ENCODE measurements at places on chromosomes 6 and 20.

DNA sequence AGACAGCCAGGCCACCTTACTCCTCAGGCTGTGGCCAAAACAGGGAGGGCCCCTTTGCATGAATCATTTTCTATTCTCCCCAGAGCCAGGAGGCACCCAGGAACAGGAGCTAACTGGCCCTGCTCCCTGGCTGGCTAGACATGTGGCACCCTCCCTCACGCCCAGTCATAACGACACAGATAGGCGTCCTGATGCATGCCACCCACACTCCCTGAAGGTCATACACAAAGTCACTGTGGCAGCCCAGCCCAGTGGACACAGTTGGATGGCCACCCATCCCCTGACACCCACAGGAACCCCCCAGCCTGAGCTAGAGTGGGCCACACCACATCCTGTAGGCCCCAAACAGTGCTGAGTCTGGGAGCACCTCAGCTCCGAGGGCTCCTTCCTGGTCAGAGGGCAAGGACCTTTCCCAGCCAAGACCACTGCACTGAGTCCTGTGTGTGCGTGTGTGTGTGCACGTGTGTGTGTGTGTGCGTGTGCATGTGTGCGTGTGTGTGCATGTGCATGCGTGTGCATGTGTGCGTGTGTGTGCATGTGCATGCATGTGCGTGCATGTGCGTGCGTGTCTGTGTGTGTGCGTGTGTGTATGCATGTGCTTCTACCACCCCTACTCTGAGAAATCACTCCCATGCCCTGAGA, 21.6 kb downstream of the TFEB start:
- no peak for DNase-seq

- DNase-seq, result no peak
Measured at GRCh38 chr20:63967330-63968135, 2.2 kb downstream of the ZNF512B start.

- DNase-seq, result no peak
Measured at GRCh38 chr6:25612666-25613065, 39.3 kb upstream of the SCGN start.

DNA sequence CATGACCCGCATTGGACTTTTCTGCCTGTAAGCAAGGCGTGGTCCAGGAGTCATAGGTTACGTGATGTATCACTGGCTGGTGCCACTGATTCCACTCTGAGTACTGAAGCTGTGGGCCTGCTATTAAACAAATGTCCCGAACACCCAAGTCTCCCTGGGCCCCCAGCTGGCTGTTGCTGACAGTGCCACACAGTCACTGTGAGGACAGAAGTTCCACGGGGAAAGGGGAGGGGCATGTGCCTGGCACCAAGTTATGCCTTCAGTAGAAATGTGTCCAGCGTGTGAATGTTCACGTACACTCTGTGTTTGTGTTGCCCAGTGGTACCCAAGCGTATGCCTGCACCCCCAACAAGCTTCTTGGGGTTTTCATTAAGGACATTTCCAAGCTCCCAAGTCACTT, 171.4 kb upstream of the QKI start:
- DNase-seq, result no peak

GRCh38 chr6:122276637-122277036, 122.8 kb upstream of the HSF2 start:
- DNase-seq, result no peak

- DNase-seq, result no peak
Measured at GRCh38 chr6:55617272-55617671, 38.3 kb upstream of the HMGCLL1 start.

- no peak for DNase-seq
Measured at GRCh38 chr6:53581173-53581773, 36.4 kb upstream of the GCLC start.

GRCh38 chr6:11432713-11433450, 104.7 kb upstream of the TMEM170B start:
- no peak for DNase-seq

- DNase-seq, result no peak
Measured at GRCh38 chr20:41001497-41001896, 27.1 kb upstream of the TOP1 start.

Measured in hypothalamus (tissue), 51 donors.